ENCODE measurements at places on chromosomes 4 and X.

DNA sequence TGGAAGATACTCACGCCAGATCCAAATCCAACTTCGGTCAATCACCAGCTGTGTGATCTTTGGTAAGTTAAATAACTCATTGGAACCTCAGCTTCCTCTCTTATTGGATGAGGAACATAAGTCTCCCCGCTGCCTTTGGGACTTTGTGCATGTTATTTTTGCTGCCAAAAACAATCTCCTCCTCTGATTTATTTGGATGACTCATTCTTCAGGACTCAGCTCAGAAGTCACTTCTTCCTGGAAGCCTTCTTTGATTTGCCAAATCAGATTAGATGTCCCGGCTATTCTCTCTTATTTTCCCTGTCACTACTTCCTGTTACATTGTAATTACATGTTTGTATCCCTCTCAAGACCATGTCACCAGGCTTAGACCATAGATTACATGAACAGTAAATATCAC, 138.0 kb upstream of the BOD1L1 start:
- no peak for DNase-seq

DNA sequence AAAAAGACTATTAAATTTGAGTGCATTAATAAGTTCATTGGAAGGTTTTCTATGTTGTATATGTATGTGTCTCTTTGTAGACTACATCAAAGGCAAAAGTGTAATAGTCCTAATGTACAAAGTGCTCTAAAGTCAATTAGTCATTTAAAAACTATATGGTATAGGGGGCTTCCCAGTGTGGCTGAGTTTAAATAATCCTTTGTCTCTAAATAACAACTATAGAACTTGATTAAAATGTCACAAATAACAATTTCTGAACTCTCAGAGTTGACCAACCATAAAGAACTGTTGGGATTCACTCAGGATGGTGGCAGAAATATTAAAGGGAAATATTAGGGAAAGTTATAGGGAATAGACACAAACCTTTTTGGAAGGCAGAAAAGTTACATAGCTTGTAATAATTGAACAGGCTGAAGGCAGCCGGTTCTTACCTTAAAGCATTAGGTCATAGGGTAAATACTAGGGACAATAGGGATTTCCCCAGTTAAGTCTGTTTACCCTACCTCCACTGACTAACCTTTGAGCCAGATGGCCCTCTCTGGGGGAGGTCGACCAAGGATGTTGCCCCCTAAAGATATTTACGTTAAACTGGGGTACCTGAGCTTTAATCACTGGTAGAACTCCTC, 1054.2 kb downstream of the ARAP2 start:
- DNase-seq: no peak

GRCh38 chr4:100081491-100081890, 108.8 kb downstream of the DDIT4L start:
- DNase-seq: no peak

GRCh38 chr4:182486881-182487280, 243.7 kb downstream of the TENM3 start:
- DNase-seq: no peak

DNA sequence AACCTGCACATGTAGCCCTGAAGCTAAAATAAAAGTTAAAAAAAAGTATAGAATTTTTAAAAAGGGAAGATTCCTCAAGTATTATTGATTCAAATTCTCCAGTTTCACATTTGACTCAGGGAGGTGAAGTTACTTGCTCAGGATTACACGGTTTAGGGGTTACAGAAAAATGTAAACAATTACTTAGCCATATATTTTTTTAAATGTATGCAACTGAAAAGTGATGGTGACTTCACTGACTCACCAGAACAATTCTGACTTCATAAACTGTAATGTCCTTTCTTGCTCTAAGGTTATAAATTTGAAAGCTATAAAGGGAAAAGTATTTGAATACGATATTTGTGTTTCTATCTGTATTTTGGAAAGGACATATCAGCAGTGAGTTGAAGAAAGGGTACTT, 371.2 kb downstream of the SPRY1 start:
- DNase-seq: no peak

GRCh38 chr4:80219301-80220025, 22.2 kb downstream of the PRDM8 start:
- DNase-seq: no peak

DNA sequence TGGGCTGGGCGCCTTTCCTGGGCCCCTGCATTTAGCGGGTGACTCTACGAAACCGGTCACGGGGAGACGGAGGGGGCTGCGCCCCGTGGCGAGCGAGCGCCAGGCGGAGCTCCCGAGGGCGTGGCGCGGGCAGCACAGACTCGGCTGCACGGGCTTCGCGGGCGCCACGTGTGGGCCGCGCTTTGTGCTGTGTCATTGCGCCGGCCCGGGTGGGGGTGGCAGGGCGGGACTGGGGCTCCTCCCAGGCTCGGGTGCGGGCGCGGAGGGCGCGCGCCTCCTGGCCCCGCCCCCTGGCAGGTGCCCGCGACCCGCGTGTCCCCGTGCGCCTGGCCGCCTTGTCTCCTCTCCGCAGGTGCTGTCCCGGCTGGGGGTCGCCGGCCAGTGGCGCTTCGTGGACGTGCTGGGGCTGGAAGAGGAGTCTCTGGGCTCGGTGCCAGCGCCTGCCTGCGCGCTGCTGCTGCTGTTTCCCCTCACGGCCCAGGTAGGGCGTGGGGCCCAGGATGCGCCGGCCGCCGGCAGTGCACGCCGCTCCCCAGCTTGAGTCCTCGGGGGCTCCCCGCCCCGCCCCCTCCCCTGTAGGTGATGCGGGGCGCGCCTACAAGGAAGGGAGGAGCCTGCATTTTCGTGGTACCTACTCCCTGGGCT, 651 bp downstream of the UCHL1 start:
- DNase-seq: no peak

Measured in stimulated activated CD4-positive, alpha-beta T cell treated with anti-CD3 and anti-CD28 coated beads, Interleukin-1b, Interleukin-23, amount 100 ng/mL, for 1 hour (primary cell).